ENCODE measurements at places on chromosomes 6 and 20. TPM values are rescaled to one million over a fixed set of nuclear protein-coding genes. Genes with fewer than 3 reads are reported as not detected.

DNA sequence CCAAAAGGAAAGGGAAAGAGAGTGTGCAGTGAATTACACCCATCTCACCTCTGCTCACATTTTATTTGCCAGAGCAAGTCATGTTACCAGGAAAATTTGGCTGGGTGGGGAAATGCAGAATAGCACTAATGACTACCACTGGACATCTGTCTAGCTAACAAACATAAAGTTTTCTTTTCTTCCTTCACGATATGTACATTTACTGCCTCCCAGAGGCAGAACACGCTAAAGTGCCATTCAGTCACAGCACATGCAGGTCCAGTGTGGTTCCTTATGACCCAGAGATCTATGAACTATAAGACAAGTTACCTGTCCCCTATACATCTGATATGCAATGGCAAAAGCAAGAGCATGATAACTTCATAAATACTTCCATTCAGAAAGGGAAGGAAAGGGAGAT lies 194.1 kb downstream of the OGFRL1 start:
- DNase-seq, result no peak

DNA sequence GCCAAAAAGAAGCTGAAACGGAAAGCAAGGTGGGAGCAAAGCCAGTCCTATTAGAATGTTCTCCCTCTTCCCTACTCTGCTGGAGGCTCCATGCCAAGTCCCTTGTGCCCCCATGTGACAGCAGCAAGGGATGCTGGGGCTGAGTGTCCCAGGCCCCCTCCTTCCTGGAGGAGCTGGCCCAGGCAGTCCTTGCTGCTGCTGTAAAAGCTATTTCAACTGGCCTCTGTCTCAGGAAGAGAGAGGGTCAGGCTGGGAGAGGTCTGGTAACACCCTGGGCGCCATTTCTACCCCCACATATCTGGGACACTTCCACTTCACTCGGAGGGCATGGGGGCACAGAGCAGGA lies 25.0 kb downstream of the TTBK1 start:
- DNase-seq, result no peak

DNA sequence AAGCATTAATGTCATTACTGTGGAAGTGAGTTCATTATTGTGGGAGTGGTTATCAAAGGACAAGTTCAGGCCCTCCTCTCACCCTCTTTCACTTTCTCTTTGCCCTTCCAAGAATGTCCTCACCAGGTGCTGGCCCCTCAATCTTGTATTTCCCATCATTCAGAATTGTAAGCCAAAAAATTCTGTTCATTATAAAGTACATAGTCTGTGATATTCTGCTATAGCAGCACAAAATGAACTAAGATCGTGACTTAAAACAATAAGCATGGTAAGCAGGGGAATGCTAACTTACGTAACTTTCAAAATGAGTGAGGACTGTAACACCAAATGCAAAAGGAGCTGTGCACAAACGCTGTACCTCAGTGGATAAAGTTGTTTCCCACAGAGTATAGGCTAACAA lies 515.7 kb upstream of the BTBD3 start:
- no peak for DNase-seq

DNA sequence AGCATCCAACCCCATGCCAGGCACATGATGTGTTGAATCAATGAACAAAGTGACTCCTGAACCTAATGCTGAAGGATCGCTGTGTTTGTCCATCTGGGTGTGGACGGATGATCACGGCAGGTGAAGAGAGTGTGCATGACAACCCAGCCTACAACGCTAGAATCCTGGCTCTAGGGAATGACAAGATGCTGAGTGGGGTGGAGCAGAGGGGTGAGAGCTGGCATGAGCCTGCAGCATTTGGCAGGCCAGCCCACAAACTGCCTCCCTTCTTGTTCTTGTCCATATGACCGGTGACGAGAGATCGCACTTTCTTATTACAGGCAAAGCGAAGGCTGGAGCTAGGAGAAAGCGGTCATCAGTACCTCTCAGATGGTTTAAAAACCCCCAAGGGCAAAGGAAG lies 54.7 kb upstream of the CDKAL1 start:
- no peak for DNase-seq

GRCh38 chr20:51624157-51624731 lies 81.7 kb upstream of the NFATC2 start:
- no peak for DNase-seq

LGSN gene
- not detected for total RNA-seq

MYLK2 gene
- 0.40 TPM for total RNA-seq

DNA sequence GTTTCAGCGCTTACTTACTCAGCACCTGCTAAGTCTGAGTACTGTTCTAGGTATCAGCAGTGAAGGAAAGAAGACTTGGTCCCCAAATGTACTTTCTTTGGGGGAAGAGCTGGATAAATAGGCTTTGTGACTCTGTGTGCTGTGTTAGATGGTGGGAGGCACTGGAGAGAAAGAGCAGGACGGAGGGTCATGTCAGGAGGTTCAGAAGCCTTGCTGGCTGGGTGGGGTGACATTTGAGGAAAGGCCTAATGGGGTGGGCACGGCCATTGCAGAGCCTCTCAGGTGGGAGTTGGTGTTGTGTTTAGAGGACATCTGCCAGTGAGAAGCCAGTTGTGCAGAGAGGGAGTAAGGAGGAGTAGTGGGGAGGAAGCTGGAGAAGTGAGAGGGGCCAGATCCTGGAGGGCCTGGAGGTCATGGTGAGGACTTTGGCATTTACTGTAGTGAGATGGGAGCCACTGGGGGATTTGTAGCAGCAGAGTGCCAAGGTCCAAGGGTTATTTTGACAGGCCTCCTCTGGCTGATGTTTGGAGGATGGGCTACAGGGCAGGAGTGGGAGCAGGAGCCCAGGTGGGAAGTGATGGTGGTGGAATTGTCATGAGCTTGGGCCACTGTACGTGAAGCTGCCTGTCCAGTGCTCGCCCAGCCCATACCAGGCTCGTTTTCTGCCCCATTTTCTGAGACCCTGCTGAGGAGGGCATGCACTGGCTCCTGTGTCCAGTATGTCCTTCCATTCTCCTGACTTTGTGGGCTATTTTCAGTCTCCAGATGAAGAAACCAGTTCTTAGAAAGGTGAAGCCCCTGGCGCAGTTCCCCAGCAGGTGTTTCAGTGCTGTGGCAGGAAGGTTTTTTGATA lies 886 bp downstream of the SDCBP2 start:
- DNase-seq, result no peak

ANKRD66 gene
- not detected for total RNA-seq

GRCh38 chr20:40196846-40197436 lies 492.1 kb downstream of the MAFB start:
- no peak for DNase-seq

DNA sequence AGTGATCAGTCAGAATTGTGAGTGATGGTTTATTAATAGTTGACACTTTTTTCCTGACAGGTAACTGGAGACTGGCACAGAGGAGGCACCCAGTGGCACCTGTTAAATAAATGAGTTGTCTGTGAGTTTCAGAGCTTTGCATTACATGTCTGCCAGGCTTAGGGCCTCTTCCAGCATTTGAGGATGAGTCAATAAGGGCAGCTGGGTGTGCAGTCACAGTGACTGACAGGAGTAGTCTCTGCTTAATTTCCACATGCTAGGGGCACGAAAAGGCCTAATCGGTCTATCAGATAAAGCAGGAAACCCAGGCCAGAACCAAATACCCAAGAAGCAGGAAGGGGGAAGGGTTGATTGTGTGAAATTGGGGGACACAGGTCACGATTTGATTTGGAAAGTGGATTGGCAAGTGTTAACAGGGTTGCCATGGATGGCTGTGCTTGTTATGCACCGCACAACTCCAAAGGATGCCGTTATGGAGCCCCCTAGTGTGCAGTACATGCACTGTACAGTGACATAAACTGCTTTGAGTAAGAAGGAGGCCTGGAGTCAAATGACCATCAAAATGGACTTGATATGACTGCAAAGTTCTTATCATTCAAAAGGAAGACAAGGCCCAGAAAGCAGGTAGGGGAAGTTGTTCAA lies 111.9 kb upstream of the GGTLC1 start:
- peak; percentile 51 for DNase-seq

DNA sequence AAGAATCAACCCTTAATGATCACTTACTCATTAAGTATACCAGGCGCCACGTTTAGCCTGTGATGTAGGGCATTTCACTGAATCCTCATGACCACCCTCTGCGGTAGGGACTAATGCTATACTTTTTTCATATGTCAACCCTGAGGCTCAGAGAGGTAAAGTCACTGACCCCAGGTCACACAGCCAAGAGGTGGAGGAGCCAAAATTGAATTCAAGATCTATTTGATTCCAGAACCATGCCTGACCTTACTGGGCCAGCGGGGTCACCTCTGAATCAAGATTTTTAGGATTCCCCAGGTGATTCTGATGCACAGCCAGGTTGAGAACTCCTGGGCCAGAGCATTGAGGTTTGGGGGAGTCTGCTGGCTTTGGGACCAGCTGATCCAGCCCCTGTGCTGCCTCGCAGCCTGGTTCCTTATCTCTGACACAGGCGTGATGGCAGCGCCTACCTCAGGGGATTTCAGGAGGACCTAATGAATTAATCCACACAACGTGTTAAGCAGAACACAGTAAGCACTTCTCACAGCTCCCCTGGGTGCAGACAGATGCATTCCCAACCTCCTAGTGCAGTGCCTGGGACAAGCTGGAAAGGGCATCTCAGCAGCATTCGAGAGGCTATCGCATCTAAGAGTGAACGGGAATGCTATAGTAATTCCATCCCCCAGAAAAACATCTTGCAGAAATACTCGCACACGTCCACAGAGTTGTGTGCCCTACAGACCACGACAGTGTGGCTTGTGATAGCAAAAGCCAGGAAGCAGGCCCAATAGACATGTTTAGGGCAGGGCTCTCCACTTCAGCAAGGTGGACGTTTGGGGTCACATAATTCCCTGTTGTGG lies 101.4 kb upstream of the PTPN1 start:
- DNase-seq, result no peak

DNA sequence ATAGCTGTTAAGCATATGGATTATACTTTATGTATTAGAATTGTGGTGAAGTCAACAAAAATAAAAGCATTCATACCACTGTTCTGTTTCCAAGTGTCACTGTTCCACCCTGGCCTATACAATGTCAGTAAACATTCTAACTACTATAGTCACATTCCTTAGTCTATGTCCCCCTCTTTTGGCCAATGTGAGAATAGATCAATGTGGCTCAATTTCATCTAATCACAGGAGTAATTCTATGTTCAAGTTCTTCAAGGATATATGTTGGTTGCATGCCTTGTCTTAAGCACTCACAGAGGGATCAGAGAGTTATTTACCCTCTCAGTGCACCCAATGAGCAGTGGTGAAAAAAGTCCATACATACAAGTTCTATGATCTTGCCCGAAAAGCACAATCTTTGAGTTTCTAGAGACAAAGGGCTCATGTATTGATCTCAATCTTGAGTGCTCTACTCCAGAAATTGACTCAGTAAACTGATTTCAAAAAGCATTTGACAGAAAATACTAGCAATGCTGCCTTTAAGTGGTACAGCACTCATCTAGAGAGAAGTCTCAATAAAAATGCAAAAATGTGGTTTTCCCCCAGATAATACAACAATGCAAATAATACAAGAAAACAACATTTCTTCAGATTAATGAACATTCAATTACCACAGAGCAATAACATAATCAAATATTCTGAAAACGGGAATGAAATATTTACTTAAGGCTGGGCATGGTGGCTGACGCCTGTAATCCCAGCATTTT lies 16.5 kb downstream of the SMLR1 start:
- DNase-seq, result peak; percentile 15

- no peak for DNase-seq
These were observed 5.8 kb downstream of the HMGN4 start for GRCh38 chr6:26543953-26544352.

- peak; percentile 48 for DNase-seq
These were observed 57.3 kb upstream of the SMIM29 start for GRCh38 chr6:34305982-34306708.

- DNase-seq, result no peak
These were observed 36.0 kb upstream of the MTRF1L start for GRCh38 chr6:153038378-153039057.

- no peak for DNase-seq
These were observed 13.3 kb downstream of the MRPS18A start for GRCh38 chr6:43674291-43674690.

DNA sequence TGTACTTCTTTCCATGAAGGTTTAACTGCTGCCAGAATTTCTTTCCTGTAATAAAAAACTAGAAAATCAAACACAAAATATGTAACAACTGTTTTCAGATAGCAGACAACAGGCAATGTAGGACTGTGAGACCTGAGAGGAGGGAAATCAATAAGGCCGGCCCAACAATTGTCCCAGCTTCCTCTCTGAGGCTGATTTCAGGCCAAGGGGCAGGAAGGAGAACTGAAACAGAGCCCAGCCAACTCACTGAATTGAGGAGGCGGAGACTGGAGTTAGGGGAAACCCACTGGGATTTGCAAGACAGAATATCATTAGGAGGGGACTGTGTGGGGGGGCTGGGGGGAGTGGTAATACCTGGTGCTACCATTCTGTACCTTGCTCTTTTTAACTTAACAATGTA lies 42.2 kb downstream of the FLRT3 start:
- DNase-seq, result no peak

GRCh38 chr6:156024339-156024738 lies 568.7 kb upstream of the NOX3 start:
- DNase-seq, result no peak

DNA sequence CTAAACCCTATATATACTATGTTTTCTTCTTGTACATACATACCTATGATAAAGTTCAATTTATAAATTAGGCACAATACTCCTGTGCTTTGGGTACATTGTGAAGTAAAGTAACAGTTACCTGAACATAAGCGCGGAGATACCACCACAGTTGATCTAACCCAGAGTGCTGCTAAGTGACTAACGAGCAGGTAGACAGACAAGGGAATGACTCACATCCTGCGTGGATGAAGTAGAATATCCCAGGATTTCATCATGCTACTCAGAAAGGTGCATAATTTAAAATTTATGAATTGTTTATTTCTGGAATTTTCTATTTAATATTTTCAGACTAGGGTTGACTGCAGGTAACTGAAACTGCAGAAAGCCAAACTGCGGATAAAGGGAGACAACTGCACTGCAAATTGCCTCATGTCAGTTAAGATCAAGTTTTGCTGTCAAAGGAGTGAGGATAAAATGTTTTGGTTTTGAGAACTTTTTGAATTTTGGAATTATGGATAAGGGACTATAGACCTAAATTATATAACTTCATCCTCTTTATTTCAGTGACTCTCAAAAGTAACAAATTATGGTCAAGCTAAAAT lies 14.4 kb downstream of the MKKS start:
- no peak for DNase-seq

DNA sequence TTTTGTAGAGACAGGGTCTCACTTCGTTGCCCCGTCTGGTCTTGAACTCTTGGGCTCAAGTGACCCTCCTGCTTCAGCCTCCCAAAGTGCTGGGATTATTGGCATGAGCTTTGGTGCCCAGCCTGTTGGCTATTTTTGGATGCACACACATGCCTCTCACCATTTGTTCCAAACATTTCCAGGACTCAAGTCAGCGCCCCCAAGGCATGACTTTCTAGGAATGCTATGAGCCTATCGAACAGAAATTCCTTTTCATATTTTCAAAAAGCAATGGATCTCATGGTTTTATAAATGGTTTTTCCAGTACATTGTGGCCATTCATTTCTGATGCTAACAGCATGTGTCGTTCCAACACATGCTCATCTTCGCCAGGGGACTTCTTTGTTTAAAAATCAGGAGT lies 119.3 kb upstream of the NAA20 start:
- DNase-seq, result no peak

SNX3 gene
- total RNA-seq, result 192 TPM

- DNase-seq, result no peak
These were observed 46.4 kb downstream of the EBF4 start for GRCh38 chr20:2739042-2739398.

- DNase-seq, result no peak
These were observed 125.8 kb downstream of the MYB start for GRCh38 chr6:135306740-135307420.

Data from pulmonary artery endothelial cell (primary cell).